Activated CD4-positive, CD25-positive, alpha-beta regulatory T cell (primary cell): ENCODE measurements at places on chromosomes 16 and 17.

- DNase-seq: no peak
Observed at GRCh38 chr16:11160676-11161115, 95.3 kb downstream of the SOCS1 start.

DNA sequence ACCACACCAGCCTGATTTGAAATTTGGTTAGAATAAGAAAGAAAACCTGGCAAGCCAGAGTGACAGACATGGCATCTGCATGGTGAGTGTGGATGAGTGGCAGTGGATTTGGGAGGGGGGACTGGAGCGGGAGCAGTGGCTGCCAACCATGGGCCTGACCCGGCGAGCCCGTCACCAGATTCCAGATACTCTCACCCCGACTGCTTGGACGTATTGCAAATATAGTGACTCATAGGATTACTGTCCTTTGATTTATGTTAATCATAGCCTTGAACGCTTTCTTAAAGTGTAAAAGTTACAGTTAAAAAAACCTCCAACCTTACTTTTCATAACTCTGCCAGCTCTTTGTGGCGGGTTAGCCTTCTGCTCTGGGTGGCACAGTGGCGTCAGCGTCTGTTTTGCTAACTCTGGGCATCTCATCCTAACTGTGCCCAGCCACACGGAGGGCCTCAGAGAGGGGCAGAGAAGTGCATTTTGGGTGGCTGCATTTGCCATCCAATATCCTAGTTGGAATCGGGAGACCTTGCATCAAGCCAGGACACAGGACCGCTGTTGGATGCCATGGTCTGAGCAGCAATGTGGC lies 26.8 kb upstream of the FOXK2 start:
- no peak for DNase-seq

DNA sequence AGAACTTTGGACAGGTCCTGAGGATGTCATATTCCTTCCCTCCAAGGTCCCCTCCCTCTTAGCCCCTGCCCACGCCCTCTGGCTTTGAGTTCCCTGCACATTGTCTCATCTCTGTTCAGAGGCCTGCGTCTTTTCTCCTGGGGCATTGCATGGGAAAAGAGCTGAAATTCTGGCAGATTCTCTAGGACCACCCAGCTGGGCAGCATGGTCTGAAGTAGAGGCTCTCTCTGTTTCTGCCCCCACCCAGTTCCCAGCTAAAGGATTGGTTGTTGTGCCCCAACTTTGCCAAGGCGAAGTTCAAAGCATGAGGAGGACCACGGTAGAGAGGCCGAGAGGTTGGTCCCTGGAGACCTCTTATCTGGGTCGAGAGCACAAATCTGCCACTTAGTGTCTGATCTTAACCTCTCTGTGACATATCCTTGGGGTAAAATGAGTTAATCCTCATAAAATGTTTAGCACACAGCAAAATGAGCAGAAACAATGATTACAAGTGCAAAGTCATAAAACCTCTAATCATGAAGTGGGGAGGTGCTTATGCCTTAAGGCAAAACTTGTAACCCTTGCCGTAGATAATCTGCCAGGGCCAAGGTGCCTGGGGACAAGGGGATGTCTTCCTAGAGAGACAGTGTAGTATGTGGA lies 2.4 kb downstream of the ABAT start:
- no peak for DNase-seq

GRCh38 chr17:48625495-48626244 lies 488 bp downstream of the HOXB9 start:
- no peak for DNase-seq

DNA sequence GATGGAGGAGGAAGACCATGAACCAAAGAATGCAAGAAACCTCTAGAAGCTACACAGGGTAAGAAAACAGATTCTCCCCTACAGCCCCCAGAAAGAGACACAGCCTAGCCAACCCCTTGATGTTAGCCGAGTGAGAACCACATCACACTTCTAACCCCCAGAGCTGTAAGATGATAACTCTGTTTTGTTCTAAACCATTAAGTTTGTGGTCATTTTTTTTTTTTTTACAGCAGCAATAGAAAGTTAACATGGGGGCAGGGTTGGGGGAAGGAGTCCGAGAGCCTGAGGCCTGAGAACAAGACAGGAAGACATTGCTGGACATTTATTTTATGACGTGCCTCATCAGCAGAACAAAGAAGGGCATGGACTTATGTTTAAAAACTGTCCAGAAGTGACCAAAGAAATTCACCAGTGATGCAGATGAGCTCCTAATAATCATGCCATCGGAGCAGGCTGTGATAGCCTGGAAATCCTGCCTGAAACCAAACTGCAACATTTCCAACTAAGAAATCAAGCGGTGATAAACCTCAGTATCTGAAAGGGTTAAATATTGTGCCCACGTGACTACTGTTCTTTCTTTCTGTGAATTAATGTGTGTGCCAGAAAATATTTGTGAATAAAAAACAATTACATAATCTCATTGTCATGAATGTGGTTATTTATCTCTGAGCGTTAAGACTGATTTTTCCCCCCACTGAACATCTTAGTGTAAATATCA lies 1.1 kb downstream of the ABCA9 start:
- no peak for DNase-seq

- no peak for DNase-seq
Observed at GRCh38 chr17:76078860-76079534, at the start of gene ZACN. Gene ZACN, plus strand, starts transcription at chr17:76079182. Its CDS starts 83 bp downstream, at chr17:76079265.

- DNase-seq: no peak
Observed at GRCh38 chr16:27113341-27113841, 46.7 kb downstream of the C16orf82 start.

DNA sequence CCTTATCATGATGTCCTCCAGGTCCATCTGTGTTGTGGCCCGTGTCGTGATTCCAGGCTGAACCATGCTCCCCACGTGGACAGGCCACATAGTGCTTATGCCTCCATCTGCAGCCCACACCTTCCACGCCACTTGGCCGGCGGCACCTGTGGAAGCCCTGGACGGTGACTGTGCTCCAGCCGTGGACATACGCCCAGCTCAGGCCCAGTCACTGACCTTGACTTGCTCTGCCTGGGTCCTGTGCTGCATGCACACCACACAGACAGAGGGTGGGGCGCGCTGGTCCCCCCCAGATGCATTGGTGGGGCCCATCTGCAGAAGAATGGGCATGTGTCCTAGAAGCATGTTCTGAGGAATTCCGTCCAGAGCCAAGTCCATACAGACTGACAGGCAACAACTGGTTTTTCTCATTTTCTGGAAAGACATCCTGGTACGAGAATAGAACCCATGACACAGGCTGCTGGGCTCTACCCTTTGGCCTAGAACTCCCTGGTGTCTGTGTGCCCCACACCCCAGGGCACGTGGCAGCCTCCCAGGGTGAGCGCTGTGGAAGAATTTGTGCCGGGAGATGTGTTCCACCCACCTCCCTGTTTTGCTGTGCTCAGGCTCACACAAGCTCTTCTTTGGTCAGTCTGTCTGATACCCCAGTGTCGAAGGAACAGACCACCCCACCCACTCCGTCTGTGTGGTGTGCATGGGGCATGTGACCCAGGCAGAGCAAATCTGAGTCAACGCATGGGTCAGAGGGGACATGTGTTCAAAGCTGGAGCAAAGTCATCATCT lies 39.5 kb downstream of the GPT2 start:
- DNase-seq: no peak

DNA sequence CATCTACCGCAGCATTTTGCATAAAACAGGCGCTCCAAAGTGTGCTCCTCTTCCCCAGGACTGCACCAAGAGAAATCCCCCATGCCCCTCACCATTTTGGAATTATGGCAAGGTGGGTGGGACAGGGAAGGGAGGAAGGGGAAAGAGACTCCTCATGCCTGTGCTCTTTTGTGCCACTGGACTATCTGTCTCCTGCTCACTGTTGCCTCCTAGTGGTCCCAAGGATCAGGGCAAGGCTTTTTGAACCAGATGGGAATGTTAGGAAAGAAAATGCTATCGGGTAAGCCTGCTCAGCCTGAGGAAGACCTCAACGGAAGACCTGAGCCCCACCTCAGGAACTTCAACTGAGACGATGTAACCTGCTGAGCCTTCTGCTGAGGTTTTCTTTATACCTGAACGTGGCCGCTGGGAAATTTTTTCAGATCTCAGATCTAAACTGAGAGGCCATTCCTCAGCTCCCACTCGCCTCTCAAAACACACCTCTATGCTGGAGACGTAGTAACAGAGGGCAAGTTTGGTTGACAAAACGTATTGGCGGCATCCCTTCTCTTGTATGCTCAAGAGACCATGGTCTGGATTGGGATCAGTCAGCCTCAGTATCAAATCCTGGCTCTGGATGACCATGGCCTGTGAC lies 58.3 kb downstream of the SPACA3 start:
- DNase-seq: no peak

- no peak for DNase-seq
Observed at GRCh38 chr17:80712606-80713005, 168.0 kb downstream of the RPTOR start.

DNA sequence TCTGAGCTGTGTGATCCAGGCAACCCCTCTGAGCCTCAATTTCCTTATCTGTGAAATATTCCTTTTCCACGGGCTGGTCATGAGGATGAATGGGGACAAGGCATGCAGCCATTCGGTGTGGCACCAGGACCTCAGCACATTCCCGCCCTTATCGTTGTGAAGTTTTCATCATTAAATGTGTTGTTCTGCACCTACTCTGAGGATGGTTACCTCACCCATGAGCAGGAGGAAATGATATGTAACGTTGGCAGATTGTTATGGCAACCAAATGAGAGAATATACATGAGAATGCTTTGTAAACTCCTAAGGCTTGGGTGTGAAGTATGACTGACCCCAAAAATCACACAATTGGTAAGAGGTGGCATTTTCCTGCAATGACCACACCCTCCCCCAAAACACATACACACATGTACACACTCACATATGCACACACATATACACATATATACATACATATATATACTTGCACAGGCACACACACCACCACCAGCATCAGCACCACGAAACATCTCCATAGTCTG lies 39.5 kb downstream of the SMARCE1 start:
- DNase-seq: no peak

DNA sequence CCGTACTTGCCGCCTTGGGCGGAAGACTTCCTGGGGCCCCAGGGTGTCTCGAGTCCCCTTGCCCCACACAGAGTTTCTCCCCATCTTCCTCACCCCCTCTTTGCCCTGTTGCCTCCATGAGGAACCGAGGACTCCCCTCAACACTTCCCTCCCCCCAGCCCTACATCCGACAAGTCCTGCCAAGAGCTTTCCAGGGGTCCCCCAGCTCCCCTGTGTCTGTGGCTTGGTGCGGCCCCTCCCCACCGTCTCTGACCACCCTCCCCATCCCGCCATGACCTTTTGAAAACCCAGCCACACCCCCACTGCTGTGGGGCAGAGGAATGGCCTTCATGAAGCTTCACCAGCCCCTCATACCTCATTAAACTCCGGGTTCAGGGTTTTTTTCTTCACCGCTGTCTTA lies 11.4 kb downstream of the SCGB1C2 start:
- no peak for DNase-seq

GRCh38 chr17:12613566-12613965 lies 52.1 kb upstream of the MYOCD start:
- DNase-seq: no peak

DNA sequence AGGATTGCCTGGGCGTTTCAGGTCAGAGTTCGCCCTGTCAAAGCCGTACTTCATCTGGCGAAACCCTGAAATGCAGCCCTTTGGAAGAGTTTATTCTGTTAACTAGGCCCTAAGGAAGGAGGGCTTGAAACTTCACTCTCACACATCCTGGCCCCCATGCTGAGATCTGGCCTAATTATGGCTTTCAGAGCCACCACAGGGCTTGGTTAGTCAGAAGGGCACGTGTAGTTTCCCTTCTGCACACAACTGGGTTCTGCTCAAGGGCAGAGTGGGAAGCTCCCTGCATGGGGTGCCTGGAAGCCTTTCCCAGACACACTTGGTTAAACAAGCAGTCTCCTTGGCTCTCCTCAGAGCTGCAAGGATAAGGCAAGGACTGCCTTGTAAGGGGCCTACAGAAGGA lies 397.3 kb downstream of the SHISA9 start:
- DNase-seq: no peak

GRCh38 chr17:69423450-69423849 lies 9.0 kb downstream of the MAP2K6 start:
- DNase-seq: no peak

DNA sequence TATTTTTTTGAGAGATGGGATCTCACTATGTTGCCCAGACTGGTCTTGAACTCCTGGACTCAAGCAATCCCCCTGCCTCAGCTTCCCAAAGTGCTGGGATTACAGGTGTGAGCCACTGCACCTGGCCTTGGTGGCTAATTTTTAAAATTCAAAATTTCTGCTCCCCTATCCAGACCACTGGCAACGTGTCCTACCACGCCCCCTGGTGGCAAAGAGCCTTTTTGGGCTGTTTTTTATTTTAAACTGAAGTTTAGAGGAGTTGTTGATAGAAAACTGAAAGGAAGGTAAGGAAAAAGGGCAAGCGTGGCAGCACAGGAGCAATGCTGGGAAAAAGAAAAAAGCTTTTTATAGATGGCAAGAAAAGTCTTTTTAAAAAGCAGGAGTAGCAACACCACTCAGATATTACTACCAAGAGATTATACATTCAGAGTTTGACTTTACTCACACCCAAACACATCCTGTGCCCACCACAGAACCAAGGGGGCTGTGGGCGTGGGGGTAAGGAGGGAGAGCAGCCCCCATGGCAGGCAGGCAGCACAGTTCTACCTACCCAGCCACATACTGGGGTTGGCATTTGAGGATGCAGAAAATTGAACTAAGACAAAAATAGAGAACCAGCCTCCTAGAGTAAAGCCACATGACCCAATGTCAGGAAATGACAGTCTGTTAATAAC lies 4.2 kb upstream of the MXRA7 start:
- peak; percentile 66 for DNase-seq

- DNase-seq: no peak
Observed at GRCh38 chr16:72234387-72234786, 62.4 kb upstream of the PMFBP1 start.

GRCh38 chr16:441447-441846 lies 16.0 kb downstream of the RAB11FIP3 start:
- DNase-seq: no peak

DNA sequence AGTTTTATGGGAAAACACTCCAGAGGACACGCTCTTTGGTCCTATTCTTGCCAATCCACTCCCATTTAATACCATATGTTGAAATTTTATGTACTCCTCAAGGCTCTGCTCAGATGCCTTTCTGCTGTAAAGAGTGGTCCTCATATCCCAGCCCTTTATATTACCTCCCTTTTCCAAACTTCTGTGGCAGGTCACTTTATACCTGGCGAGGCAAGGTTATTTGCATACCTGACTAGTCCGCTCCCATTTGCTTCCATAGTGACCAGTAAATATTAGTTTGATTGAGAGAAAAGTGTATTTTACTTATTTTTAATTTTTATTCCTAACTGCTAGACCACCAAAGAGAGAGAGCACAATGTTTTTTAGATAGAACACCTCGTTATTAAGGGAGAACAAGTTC lies 17.3 kb downstream of the KRT12 start:
- DNase-seq: no peak
